ENCODE measurements at places on chromosomes 13 and 19. TPM values are rescaled to one million over a fixed set of nuclear protein-coding genes. Genes with fewer than 3 reads are reported as not detected.

Gene BCAM
- 89.3 TPM for total RNA-seq

DNA sequence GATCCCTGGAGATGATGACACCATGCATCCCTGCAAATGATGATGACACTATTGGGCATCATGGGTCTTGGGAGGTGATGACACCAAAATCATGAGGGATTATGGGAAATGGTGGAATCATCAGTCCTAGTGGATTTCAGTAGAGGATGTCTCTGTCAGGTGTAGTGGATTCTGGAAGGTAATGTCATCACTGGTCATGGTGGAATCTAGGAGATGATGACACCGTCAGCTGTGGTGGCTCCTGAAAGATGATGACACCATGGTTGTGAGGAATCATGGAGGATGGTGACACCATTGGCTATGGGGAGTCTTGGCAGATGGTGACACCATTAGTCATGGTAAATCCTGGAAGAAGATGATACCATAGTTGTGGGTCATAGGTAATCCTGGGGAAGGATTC is 11.9 kb downstream of the SHISA7 start:
- DNase-seq: no peak
- no peaks in the 10 kb centered on the region for H3K27me3 ChIP-seq
- H3K36me3 ChIP-seq: no peaks in the 10 kb centered on the region
- no peaks in the 10 kb centered on the region for H3K4me1 ChIP-seq

GRCh38 chr13:78239714-78240113 is 321.1 kb upstream of the EDNRB start:
- no peaks in the 10 kb centered on the region for H3K4me1 ChIP-seq
- no peak for DNase-seq

DNA sequence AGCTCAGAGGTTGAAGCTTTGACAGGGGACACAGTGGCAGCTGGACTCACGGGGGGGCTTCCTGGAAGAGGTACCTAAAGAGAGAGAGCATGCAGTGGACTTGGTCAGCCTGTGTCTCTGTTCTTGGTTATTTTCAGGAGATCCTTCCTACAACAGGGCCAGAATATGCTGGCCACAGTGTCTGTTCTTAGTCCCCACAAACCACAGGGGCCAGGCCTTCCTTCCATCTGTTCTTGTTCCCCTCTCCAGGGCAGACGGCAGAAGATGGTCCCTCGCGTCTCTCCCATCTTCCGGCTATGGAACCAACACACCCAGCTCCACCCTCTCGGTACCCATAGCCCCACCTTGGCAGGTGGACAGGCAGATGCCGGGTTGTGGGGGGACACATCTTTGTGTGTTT is 24.8 kb downstream of the MAST3 start:
- H3K4me1 ChIP-seq: peaks cover 22% of the 10 kb centered on the region
- H3K27me3 ChIP-seq: no peaks in the 10 kb centered on the region
- H3K4me3 ChIP-seq: no peak overlapping the region
- H3K27ac ChIP-seq: no peak overlapping the region
- DNase-seq: no peak

- H3K27me3 ChIP-seq: no peaks in the 10 kb centered on the region
- peaks cover 19% of the 10 kb centered on the region for H3K4me1 ChIP-seq
- peak overlapping the region; percentile 93 for H3K27ac ChIP-seq
- peak; percentile 60 for DNase-seq
These were observed 2.1 kb upstream of the PNPLA6 start for GRCh38 chr19:7533281-7533885.

DNA sequence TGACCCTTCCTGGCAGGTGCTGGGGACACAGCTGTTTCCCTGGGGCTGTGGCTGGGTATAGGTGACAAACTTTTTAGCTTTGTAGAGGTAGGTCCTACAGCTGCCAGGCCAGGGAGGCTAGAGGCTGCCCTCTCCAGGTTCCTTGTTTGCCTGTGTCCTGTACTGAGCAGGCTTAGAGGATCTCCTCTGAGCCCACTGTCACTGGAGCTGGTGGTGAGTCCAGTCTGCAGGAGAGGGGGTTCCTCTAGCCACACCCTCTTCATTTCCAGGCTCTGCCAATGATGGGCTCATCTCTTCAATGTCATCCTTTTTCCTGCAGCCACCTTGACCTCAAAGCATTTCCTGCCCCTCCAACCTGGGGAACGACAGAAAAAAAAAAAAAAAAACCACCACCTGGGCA is 12.6 kb upstream of the RAB11B start:
- H3K27me3 ChIP-seq: no peaks in the 10 kb centered on the region
- no peaks in the 10 kb centered on the region for H3K36me3 ChIP-seq
- peaks cover 30% of the 10 kb centered on the region for H3K4me1 ChIP-seq
- no peak overlapping the region for H3K27ac ChIP-seq
- no peak for DNase-seq

Gene VWA8
- 15.8 TPM for total RNA-seq

DNA sequence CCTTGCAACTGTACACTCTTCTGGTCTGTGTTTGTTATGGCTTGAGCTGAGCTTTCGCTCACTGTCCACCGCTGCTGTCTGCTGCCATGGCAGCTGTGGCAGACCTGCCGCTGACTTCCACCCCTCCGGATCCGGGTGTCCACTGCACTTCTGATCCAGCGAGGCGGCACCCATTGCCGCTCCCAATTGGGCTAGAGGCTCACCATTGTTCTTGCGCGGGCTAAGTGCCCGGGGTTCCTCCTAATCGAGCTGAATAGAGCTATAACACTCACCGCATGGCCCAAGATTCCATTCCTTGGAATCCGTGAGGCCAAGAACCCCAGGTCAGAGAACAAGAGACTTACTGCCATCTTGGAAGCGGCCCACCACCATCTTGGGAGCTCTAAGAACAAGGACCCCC is 2.2 kb upstream of the PSMC4 start:
- H3K27me3 ChIP-seq: no peaks in the 10 kb centered on the region
- H3K4me1 ChIP-seq: peaks cover 20% of the 10 kb centered on the region
- no peak overlapping the region for H3K27ac ChIP-seq
- no peaks in the 10 kb centered on the region for H3K36me3 ChIP-seq

DNA sequence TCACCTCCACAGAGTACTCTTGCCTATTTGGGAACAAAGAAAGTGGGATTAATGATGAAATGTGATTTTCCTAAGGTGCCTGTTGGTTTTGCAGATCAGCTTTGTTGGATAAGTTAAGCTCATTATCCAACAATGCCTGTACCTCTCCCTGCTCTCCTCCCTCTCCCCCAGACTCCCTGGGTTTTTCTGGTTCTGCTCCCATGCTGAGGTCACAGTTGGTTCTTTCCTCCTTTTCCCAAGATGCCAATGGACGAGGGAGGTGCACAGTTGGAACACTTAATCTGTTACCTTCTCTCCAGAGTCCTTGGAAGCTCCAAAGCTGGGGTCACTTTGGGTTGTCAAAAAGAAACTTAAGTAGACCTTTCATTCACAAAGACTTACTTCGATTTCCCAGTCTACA is 1.6 kb downstream of the OXGR1 start:
- DNase-seq: no peak
- no peak overlapping the region for H3K27ac ChIP-seq
- no peaks in the 10 kb centered on the region for H3K27me3 ChIP-seq
- H3K36me3 ChIP-seq: no peaks in the 10 kb centered on the region
- H3K4me3 ChIP-seq: no peak overlapping the region

DNA sequence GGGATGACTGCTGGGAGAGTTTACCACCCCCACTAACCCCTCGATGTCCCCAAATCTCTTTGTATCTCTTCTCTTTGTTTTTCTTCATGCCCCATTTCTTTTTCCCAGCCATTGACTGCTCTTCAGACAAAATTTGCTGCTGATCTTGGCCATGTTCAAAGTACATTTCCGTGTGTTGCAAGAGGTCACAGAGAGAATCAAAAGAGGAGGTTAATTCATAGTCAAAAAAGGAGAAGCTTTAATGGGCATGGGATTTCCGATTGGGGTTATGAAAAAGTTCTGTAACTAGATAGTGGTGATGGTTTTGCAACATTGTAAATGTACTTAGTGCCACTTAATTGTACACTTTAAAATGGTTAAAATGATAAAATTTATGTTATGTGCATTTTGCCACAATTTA is 121.1 kb downstream of the FLT1 start:
- no peaks in the 10 kb centered on the region for H3K36me3 ChIP-seq
- H3K4me3 ChIP-seq: no peak overlapping the region
- H3K4me1 ChIP-seq: no peaks in the 10 kb centered on the region
- no peak for DNase-seq
- H3K27me3 ChIP-seq: no peaks in the 10 kb centered on the region

DNA sequence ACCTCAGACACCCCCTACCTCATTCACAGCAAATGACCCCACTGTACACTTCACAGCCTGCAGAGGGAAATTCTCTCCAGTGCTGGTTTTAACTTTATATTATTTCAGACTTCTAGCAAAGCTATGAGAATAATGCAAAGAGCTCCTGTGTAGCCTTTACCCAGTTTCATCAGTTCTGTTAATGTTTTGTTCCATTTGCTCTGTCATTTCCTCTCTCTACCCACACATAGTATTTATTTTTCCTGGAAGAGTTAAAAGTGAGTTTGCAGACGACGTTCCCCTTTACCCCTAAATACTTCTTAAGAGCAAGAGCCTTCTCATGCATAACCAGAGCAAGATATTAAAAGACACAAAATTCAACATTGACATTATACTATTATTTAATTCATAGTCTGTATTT is 49.9 kb upstream of the ADGRE1 start:
- no peaks in the 10 kb centered on the region for H3K27me3 ChIP-seq
- no peak overlapping the region for H3K27ac ChIP-seq
- no peak overlapping the region for H3K4me3 ChIP-seq
- H3K4me1 ChIP-seq: no peaks in the 10 kb centered on the region
- DNase-seq: no peak

DNA sequence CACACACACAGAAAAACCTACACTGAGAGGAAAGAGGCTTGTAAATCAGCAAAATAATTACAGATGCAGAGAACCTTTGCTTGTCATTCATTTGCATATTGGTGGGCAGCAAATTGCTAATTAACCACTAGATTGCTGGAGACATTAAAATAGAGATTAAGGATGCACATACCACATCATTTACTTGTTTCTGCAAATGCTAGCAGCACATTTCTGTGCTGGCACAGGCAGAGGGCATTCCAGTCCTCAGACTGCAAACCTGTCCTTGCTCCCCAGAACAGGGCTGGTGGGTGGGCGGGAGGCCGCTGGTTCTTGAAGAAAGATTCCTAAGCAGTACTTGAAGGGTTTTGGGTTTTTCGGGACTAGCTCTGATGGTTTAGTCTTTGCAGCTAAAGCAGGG is 941 bp upstream of the SIAH3 start:
- H3K27me3 ChIP-seq: no peaks in the 10 kb centered on the region
- H3K4me1 ChIP-seq: peaks cover 17% of the 10 kb centered on the region
- H3K4me3 ChIP-seq: no peak overlapping the region
- H3K27ac ChIP-seq: no peak overlapping the region
- H3K36me3 ChIP-seq: no peaks in the 10 kb centered on the region
- no peak for DNase-seq

DNA sequence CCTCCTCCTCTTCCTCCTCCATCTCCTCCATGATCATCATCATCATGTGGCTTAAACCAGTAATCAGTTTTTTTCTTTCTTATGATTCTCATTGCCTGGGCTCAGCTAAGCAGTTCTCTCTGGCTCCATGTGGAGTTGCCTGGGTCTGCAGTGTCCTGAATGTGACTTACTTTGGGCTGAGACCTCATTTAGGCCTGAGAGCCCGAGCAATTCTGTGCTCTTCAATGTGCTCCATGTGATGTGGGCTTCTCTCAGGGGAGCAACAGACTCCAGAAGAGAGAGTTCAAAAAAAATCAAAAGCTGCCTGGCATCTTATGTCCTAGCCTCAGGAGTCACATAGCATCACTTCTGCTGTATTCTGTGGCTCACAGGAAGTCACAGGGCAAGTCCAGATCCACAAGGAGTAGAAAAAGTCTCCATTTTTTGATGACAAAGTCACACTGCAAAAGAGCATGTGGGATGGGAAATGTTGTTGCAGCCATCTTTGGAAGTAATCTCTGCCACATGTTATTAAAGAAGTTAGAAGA is 128.7 kb downstream of the MAB21L1 start:
- no peak for DNase-seq
- peaks cover 4% of the 10 kb centered on the region for H3K4me1 ChIP-seq
- no peaks in the 10 kb centered on the region for H3K36me3 ChIP-seq
- H3K27me3 ChIP-seq: no peaks in the 10 kb centered on the region
- H3K4me3 ChIP-seq: no peak overlapping the region

Gene FCGBP
- total RNA-seq: 19.4 TPM

Gene RFPL4AL1
- 2.3 TPM for total RNA-seq

Gene CD37
- total RNA-seq: 4.0 TPM

Gene ZNF730
- not detected for total RNA-seq

- H3K4me1 ChIP-seq: no peaks in the 10 kb centered on the region
- H3K36me3 ChIP-seq: no peaks in the 10 kb centered on the region
- H3K4me3 ChIP-seq: no peak overlapping the region
These were observed 6.9 kb upstream of the OVOL3 start for GRCh38 chr19:36103842-36104552.

Gene ZNF837
- total RNA-seq: 15.2 TPM

DNA sequence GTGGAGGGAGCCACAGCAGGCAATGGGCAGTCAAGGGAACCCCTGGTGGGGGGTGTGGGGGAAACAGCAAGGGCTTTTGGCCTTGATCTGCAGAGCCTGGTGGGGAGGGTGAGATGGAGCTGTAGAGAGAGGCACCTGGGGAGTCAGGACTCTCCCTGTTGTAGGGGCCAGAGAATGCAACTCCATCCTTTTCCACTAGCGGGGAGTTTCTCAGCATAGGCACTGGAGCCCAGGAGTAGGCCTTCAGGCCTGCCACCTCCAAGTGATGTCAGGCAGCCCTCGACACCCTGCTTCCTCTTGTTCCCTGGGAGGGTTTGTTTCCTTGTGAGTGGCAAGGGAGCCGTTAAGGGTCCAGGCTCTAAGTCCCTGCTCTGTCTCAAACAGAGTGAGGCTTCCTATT is 25.0 kb downstream of the MEGF8 start:
- no peak overlapping the region for H3K27ac ChIP-seq
- no peak overlapping the region for H3K4me3 ChIP-seq
- H3K27me3 ChIP-seq: no peaks in the 10 kb centered on the region
- H3K36me3 ChIP-seq: no peaks in the 10 kb centered on the region
- DNase-seq: no peak
- H3K4me1 ChIP-seq: no peaks in the 10 kb centered on the region

DNA sequence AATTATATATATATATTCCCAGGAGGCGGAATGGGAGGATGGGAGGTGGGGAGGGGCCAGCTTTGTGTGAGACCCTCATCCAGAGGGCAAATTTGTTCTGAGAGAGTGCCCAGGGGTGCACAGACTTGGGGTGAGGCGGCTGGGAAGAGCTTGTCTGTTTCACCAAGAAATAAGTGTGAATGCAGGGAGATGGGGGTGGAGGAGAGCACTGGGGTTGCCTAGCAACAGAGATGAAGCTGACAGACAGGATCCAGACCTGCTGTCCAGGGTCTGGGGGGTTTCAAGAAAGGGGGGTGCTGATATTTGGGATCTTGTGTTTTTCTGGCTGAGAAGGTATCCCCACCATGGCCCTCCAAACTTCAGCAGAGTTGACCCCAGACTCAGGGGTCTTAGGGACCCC is 18.6 kb upstream of the TNFAIP8L1 start:
- H3K4me3 ChIP-seq: no peak overlapping the region
- no peak overlapping the region for H3K27ac ChIP-seq
- H3K36me3 ChIP-seq: no peaks in the 10 kb centered on the region
- H3K27me3 ChIP-seq: no peaks in the 10 kb centered on the region

DNA sequence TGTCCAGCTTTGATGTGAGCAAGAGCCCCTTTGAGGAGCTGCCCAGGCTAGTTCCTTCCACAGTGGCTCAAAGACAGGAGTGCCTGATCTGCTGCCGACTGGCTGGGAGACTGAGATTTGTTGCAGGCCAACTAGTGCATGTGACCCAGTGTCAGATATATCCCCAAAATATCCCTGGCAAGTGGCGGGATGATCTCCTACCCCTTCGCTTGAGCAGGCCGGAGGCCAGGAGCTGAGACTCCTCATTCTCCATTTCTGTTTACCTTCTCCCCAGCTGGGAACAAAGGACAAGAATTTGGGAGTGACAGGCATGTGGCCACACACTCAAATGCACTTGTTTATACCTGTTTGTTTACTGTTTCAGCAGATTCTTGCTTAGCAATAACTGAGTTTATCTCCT is 37.1 kb upstream of the XPO4 start:
- no peaks in the 10 kb centered on the region for H3K36me3 ChIP-seq
- no peak for DNase-seq
- H3K27me3 ChIP-seq: no peaks in the 10 kb centered on the region
- no peak overlapping the region for H3K27ac ChIP-seq
